ENCODE measurements at places on chromosomes 2 and 18.

GRCh38 chr2:127096718-127097470 lies 10.1 kb downstream of the BIN1 start:
- DNase-seq: no peak

GRCh38 chr2:188244383-188244782 lies 47.3 kb upstream of the GULP1 start:
- no peak for DNase-seq

DNA sequence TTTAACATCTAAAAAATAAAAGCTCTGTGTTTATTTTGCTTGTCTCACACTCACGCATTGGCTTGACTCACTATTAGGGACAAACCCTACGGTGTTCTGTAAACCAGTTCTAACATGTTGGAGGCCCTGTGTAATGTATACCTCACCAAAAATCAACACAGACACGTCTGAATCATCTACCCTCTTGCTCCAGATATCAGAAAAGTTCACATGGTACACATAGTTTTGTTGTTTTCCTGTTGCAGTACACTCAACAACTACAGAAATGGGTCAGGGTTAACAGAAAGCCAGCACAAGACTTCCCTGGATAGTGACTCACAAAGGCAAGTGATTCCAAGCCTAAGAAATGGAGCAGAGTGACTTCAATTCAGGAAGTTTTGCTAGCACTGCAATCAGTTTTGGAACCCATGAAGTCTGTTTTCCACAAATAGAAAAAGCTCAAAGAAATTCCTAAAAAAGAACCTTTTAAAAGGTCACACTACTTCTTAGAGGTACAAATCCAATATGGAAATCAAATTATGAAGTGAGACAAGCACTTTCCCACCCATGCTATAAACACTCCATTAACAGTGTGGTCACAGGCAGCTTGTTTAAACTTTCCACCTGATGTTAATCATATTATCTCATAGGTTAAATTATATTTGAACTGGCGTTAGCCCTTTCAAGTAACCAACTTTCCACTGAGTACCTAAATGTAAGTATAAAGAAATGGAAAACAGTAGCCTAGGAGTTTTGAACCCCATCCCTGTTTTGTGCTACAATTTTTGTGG lies 87.4 kb downstream of the GAREM1 start:
- peak; percentile 95 for DNase-seq

- no peak for DNase-seq
Measured at GRCh38 chr2:54866179-54866578, 142.7 kb downstream of the EML6 start.

- DNase-seq: peak; percentile 32
Measured at GRCh38 chr18:77131652-77132368, 773 bp downstream of the MBP start.

DNA sequence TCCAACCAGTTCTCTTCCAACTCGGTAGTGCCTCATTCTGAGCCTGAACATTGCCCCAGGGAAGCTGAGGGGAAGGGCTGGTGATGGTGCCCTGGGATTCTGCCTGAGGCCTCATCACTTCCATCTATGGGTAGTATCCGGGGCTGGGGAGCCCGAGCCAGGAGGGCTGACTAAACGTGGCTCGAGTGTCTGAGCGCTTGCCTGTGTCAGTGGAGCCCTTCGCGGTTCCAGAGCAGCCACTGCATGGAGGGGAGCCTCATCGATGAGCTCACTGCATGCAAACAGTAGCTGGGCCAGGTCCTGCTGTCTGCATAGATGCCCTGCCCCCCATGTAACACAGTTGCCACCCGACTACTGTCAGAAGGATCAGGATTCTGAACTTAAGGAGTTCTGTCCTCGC lies 129.3 kb downstream of the GLI2 start:
- no peak for DNase-seq

GRCh38 chr2:64067326-64067725 lies 48.1 kb upstream of the VPS54 start:
- peak; percentile 9 for DNase-seq

GRCh38 chr2:12262681-12263436 lies 453.9 kb upstream of the TRIB2 start:
- peak; percentile 82 for DNase-seq

- DNase-seq: peak; percentile 15
Measured at GRCh38 chr2:227597998-227598397, 695 bp upstream of the SCYGR2 start.

DNA sequence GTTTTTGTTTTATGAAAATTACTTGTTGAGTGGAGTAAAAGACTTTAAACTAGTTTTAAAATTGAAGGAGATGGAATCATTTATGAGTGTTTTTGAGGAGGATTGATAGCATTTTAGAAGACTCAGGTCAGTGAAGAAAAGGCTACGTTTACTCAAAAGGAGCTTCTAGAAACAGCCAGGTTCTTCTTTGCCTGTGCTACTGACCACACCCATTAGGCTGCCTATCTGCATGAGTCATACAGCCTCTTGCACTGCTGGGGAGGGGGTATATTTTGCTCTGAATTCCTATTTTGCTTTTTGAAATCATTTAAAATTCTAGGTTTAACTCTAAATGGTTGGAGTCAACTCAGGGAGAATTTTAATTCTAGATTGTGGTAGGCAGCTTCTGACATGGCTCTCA lies 22.3 kb downstream of the EFEMP1 start:
- peak; percentile 69 for DNase-seq

DNA sequence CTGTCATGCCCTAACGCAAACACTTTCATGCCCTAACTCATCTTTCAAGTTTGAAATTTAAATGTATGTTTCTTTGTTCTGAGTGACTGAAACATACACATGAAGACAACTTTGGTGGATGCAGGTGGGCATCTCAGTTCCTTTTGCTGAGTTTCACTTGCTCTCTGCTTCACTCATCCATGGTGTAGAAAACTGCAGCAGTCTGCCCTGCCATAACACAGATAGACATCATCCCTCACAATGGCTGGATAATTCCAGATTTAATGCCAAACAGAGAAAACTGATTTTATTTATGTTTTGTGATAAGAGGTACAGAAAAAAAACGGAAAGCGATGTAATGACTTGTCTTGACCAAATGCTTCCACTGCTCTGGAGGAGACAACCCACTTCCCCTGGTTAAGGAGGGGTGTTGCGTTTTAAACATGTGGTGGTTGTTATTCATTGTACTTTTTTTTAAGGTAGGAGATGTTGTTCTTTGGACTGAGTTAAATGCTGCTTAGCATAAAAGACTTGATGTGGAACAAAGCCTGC lies 70.4 kb downstream of the RHBDD1 start:
- DNase-seq: no peak

- DNase-seq: peak; percentile 62
Measured at GRCh38 chr2:127525691-127526131, 578 bp downstream of the IWS1 start.
